HFFc6 (cell line): ENCODE measurements at places on chromosomes 1 and 21. TPM values are rescaled to one million over a fixed set of nuclear protein-coding genes. Genes with fewer than 3 reads are reported as not detected.

- no peak for DNase-seq
- peak overlapping the region; percentile 88 for H3K27ac ChIP-seq
- H3K27me3 ChIP-seq: no peaks in the 10 kb centered on the region; the same call in 1 of the 2 replicates
- peaks cover 38% of the 10 kb centered on the region for H3K4me1 ChIP-seq
- no peak overlapping the region for H3K4me3 ChIP-seq
These were observed 20.4 kb upstream of the EVA1B start for GRCh38 chr1:36343651-36344394.

DNA sequence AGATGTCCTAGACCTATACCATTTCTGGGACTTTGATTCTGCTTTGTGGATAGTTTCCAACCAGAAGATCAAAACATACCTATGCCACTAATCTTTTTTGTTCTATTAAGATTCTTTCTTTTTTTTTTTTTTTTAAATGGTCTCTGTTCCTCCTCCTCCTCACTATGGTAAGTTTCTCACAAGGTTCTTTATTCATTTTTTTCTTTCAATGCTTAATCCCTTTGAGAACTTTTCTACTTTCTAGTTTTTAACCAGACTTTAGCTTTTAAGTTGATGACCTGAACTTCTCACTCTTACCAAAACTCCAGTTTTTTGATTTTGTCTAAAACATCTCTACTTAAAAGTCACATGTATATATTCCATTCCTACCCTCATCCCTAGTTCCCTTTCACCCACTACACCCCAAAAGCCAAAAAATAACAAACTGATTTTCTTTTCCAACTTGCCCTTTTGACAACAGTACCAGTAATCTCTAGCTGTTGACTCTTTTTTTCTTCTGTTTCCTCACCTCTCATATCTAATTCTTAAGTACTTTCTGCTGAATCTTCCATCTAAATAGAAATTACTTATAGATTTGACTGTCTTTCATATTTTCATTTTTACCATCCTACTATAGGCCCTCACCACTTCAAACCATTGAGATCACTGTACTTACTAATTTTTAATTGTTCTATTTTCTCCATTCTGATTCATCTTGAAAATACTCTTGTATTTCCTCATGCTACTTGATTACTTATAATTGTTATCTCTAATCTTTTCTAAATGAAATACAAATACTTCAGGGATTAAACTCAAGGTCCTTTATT is 6.1 kb downstream of the CEPT1 start:
- peak overlapping the region; percentile 17 for H3K27ac ChIP-seq
- no peak overlapping the region; the same call in 1 of the 2 replicates for H3K4me3 ChIP-seq
- H3K4me1 ChIP-seq: peaks cover 55% of the 10 kb centered on the region
- H3K27me3 ChIP-seq: no peaks in the 10 kb centered on the region

The S100A9 gene
- not detected in 2 replicates for total RNA-seq

DNA sequence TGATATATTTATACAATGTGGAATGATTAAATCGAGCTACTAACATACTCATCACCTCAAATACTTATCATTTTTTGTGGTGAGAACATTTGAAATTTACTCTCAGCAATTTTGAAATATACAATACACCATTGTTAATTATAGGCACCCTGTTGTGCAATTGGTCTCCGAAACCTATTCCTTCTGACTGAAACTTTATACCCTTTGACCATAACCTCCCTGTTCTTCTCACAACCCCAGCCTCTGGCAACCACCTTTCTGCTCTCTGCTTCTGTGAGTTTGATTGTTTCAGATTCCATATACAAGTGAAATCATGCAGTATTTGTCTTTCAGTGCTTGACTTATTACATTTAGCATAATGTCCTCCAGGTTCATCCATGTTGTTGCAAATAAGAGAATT is 49.5 kb downstream of the SETD4 start:
- no peaks in the 10 kb centered on the region for H3K36me3 ChIP-seq
- H3K4me3 ChIP-seq: no peak overlapping the region

The TNFRSF8 gene
- total RNA-seq: not detected in 2 replicates

DNA sequence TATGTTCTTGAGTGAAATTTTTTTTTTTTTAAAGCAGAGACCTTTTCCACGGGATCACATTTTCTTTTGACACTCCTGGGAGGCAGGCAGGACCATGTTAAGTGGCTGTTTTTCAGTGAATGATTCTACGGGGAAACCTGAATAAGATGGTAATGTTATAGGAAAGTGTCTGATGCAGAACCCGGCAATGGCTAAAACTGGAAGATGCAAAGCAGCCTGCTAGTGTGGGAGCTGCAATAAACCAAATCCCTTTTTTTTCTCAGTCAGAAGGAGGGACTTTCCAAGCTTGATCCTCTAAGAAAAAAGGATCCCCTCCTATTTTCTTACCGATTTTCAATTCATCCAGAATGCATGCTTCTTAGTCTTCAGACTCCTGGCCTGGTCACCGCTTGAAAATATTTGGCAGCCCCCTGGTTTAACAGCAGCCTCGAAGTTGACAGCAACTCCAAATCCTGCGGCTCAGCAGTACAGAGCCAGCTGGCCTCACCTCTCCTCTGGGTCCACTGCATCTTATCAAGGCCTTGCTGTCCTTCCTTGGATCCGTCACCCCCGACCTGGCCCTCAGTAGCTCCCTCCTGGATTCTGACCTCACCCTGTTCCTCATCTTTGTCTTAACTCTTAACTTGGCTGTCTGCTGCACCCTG is 5.6 kb downstream of the MX2 start:
- H3K36me3 ChIP-seq: no peaks in the 10 kb centered on the region
- H3K4me3 ChIP-seq: no peak overlapping the region
- no peak overlapping the region for H3K27ac ChIP-seq
- H3K4me1 ChIP-seq: peaks cover 9% of the 10 kb centered on the region
- DNase-seq: no peak

DNA sequence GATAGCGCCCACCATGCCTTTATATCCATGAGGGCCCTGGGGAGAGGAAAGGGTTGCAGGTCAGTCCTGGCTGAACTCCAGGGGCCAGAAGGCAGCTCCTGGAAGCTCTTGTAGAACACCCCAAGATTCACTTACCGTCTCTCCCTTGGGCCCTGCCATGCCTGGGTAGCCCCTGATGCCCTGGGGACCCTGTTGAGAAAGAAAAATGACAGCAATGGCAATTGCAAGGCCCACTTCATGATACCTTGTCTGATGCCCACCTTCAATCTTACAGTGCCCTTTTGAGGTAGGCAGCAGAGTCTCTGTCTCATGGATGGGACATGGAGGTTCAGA is 7.0 kb downstream of the COL9A2 start:
- DNase-seq: no peak
- H3K4me3 ChIP-seq: no peak overlapping the region
- no peak overlapping the region for H3K27ac ChIP-seq
- peaks cover 20% of the 10 kb centered on the region for H3K4me1 ChIP-seq
- H3K27me3 ChIP-seq: peaks cover 5% of the 10 kb centered on the region

DNA sequence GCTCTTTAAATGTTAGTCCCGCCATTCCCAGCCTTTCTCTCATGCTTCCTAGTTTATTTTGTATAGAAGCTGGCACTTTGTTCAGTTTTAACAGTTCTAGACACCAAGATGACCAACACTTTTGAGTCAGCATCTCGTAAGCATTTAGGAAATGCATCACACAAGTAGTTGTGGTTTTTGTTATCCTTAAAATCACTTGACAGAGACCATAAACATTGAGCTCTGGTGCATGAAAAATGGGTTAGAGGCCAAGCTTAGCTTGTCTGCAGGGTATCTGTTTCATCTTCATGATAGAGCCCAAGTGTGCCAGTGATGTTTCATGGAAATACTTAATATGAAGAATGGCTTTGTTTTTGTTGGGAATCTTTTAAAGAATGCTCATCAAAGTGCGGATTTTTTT is 159.7 kb downstream of the DISP1 start:
- H3K4me3 ChIP-seq: no peak overlapping the region
- peaks cover 4% of the 10 kb centered on the region; the same call in 1 of the 2 replicates for H3K36me3 ChIP-seq
- peak; percentile 95 for DNase-seq
- H3K4me1 ChIP-seq: peaks cover 35% of the 10 kb centered on the region
- H3K27me3 ChIP-seq: no peaks in the 10 kb centered on the region

DNA sequence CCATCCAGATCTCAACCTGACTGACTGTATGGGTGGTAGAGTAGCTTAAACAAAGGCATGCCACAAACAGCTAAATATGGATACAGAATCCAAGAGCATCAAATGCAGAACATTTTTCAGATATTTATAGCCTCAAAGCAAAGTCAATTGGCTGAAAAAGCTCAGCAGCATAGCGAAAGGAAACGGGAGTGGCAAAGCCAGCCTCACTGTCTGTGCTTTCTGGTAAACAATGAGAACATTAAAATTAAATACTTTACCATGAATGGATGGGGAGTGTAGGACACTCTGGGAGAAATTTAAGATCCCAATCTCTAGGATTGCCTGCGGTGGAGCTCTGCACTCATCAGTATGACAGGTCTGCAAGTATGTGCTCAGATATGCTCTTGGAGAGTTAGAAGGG is 4.4 kb downstream of the RASAL2 start:
- H3K27ac ChIP-seq: peak overlapping the region; percentile 34
- H3K36me3 ChIP-seq: peaks cover 20% of the 10 kb centered on the region
- peak; percentile 51 for DNase-seq
- H3K4me3 ChIP-seq: peak overlapping the region; percentile 58
- peaks cover 66% of the 10 kb centered on the region for H3K4me1 ChIP-seq
- H3K27me3 ChIP-seq: no peaks in the 10 kb centered on the region

The BRDT gene
- total RNA-seq: not detected in 3 replicates

- H3K4me3 ChIP-seq: no peak overlapping the region
- H3K4me1 ChIP-seq: peaks cover 9% of the 10 kb centered on the region; the same call in 1 of the 2 replicates
- H3K27ac ChIP-seq: no peak overlapping the region
- no peaks in the 10 kb centered on the region for H3K36me3 ChIP-seq
These were observed 17.0 kb downstream of the LHX4 start for GRCh38 chr1:180247061-180247460.

DNA sequence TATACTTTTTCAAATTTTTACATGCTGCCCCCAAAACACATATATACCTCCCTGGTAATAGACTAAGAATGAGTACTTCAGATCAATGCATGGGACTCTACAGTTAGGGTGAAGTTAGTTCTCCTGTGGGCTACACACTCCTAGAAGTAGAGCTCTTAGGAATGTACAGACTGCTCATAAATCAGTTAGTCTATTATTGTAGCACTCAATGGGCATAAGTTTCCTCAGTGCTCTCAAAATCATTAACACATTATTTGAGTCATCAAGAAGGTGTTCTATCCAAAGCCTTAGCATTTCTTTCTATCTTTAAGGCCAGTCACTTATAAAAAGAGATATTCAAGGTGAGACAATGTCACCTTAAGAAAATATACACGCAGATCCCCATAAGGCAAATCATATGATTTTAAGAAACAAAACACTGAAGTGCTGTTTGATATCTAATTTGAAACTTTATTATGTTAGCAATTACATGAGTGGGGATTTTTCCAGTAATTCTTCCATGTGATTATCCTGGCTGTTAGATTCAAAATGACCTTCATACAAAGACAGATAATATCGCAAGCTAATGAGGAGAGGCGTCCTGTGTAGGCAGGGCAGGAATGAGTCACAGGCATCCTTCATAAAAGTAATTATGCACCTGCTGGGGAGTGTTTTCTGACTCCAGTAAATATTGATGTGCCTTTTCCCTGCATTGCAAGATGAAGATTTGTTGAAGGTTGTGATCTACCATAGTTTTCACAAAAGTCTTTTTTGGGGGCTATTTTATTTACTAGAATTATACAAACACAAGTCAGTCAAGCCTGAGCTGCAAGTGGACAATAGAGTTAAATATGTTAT is 167.2 kb upstream of the ATP1B1 start:
- no peak for DNase-seq
- H3K4me3 ChIP-seq: no peak overlapping the region
- H3K27ac ChIP-seq: no peak overlapping the region

- H3K4me3 ChIP-seq: no peak overlapping the region
- H3K27ac ChIP-seq: no peak overlapping the region
- no peaks in the 10 kb centered on the region for H3K36me3 ChIP-seq
- DNase-seq: no peak
- no peaks in the 10 kb centered on the region for H3K4me1 ChIP-seq
These were observed 15.6 kb upstream of the MAP10 start for GRCh38 chr1:232789651-232790050.

GRCh38 chr1:113031171-113031933 is 41.6 kb upstream of the LRIG2 start:
- H3K4me1 ChIP-seq: peaks cover under 1% of the 10 kb centered on the region
- no peak for DNase-seq
- no peak overlapping the region for H3K27ac ChIP-seq
- no peak overlapping the region for H3K4me3 ChIP-seq
